ENCODE measurements at places on chromosomes 4 and X.

DNA sequence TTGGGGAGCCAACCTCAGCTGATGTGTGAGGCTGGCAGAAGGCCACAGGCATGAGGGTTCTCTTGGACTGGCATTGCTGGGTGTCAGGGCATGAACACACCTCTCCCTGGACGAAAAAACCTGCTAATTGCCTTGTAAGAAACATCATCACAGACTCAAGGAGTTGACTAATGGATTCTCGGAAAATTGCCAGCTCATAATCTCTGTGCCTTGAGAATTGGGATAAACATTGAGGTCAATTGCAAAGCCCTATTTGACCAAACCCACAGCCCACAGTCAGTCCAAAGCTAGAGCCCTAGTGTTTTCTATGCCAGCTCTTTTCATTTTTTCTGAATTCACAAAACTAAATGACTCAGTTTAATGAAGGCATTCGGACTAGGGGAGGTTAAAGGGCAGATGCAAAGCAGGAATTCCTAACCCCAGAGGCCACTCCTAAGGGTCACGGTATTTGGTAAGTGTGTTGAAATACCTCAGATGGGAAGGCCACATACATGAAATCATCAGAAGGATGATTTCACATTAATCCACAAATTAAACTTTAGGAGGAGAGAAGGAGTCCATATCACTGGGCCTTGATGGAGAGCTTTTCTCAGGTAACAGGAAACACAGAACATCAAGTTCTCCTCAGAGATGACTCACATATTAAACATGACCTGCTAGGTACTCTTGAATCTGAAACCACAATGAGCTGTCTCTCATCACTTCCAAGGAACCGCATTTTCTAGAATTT is 39.0 kb upstream of the RASL11B start:
- DNase-seq, result no peak

- no peak for DNase-seq
Observed at GRCh38 chrX:112835019-112835418, 5.6 kb downstream of the AMOT start.

DNA sequence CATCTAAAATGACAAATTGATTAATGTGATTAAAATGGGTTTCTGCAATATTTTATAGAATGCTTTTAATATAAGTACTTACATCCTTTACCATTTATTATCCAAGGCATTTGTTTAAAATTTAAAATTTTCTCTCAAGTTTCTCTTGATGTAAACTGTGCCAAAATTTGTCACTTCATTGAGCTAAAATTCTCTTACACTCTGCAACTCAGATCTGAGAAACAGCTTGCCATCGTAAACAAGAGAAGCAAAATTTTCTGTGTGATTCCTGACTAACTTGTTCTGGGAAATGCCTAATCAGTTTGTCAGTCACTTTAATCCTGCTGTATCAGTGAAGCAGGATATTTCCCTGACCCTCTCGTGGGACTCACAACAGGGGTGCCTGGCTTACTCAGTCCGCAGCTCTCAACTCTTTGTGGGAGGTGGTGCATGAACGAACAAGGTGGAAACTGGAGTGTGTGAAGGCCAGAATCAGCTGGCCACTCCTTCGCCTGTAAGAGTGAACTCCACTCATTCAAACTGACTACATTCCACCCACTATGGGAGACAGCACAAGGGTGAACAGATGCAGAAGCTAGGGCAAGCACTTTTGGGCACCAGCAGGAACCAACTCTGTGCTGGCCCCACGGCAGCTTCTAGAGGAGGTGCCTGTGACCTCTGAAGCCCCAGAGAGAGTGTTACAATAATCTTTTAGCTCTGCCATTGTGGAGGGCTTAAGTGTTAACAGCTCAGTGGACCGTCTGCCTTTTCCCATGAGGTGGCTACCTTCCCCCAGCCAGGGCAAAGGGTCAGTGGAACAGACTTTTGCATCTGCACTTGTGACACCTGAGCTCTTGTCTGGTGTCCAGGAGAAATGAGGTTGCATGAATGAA is 349.4 kb downstream of the FAT4 start:
- DNase-seq, result no peak

GRCh38 chr4:64718091-64718490 is 308.8 kb upstream of the TECRL start:
- no peak for DNase-seq

- DNase-seq, result no peak
Observed at GRCh38 chr4:88107406-88108107, 50.9 kb downstream of the ABCG2 start.

DNA sequence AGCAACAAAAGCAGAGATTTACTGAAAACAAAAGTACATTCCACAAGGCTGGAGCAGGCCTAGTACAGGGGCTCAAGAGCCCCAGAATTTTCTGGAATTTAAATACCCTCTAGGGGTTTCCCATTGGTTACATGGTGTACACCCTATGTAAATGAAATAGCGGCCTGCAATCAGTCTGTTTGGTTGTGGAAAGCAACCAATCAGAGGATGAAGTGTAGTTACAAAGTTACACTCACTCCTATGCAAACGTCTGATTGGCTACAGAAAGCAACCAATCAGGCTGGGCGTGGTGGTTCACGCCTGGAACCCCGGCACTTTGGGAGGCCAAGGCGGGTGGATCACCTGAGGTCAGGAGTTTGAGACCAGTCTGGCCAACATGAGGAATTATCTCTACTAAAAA is 13.8 kb upstream of the TXLNG start:
- DNase-seq, result no peak

- no peak for DNase-seq
Observed at GRCh38 chr4:121278811-121279368, 101.9 kb downstream of the QRFPR start.

DNA sequence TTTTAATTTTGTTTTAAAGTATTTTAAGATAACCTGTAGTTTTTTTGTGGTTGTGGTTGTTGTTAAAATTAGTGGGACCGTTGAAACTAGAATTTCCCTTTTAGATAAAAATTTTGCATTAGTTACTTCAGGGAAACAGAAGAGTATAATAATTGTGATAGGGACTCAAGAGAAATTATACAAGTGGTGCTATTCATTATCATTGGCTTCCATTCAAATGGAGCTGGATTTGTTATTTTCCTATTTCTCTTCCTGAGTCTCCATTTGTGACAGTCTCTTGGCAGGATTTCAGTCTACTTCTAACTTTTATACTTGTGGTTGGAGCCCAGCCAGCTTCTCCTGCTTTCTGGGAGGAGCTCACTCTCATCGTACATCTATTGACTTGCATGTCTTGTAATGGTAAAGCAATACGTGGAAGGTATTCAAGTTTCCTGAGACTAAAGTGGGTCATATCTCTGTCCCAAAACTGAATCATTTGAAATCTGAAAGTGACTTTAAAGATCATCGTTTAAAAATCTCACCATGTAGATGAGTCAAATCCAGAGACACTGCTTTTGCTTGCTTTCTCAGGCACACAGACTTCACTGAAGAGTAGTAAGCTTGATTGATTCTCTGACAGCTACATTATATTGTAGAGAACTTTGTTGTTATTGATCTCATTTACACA is 155.8 kb downstream of the RPA4 start:
- DNase-seq, result no peak
